ENCODE measurements at places on chromosomes 2 and 18.
A peak's percentile ranks its signal among the peaks of the same experiment; 100 is the strongest.

GRCh38 chr2:232239951-232240681 is 138.4 kb upstream of the ALPP start:
- DNase-seq = no peak

DNA sequence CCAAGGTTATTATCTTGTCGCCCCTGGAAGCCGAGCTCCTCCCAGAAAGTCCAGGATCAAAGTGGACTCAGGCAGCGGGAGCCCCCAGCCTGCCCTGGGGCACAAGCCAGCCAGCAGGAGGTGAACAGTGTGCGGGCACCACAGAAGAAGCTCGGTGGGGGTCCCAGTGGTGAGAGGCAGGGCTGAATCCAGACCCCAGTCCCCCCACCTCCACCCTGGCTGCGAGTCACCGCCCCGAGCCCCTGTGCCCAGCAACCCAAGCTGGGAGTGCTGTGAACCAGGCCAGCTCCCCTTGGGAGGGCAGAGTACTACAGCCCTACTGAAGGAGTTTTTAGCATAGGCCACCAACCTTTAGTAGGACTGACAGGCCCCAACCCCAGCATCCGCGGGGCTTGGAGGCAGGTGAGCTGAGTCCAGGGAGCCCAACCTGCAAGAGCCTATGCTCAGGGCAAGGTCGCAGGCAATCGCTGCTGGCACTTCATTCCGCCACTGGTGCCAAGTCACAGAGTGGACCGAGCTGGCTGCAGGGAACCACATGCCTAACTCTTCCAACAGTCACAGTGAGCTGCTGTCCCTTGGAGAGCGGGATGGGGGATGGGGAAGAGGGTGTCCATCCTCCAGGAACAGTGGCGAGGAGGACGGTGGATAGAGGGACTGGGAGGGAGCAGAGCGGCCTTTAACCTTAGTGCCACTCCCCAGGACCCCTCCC is 3.0 kb downstream of the PIEZO2 start:
- DNase-seq = no peak

DNA sequence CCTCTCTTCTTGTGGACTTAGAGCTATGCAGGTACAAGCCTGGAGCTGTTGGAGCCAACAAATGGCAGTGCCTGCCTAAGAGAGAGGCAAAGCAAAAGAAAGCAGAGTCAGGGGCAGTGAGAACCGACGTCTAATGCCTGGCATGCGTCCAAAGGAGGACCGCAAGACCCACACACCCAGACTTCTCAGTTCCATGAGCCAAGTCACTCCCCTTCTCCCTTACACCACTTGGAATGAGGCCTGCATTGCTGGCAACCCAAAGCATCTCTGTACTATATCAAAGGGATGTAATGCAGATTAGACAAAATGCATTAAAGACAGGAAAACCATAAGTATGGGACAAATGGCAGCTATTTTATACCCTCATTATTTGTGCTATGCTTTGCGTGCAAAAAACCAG is 49.9 kb upstream of the RNU4ATAC start:
- no peak for DNase-seq

DNA sequence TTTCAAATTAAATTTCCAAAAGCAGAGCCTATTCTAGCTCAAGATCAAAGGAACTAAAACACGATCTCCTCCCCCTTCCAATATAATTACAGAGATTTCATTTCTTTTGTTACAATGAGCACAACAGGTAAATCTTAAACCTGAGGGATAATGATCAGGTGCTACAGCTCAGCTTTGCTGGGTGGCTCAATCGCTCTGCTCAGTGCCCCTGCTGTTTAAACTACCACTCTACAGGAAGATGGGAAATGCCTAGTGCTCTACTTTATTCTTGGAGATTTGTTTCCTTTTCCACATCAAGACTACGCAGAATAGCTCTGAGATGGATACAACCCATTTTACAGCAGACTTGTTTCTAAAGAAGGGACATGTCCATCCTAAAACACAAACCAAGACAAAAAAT is 162.3 kb downstream of the TCF4 start:
- DNase-seq = no peak

- DNase-seq = peak; percentile 30
Observed at GRCh38 chr2:10407841-10408648, 40.1 kb downstream of the ODC1 start.

GRCh38 chr2:127637725-127638252 is 8.2 kb upstream of the GPR17 start:
- DNase-seq = peak; percentile 75

DNA sequence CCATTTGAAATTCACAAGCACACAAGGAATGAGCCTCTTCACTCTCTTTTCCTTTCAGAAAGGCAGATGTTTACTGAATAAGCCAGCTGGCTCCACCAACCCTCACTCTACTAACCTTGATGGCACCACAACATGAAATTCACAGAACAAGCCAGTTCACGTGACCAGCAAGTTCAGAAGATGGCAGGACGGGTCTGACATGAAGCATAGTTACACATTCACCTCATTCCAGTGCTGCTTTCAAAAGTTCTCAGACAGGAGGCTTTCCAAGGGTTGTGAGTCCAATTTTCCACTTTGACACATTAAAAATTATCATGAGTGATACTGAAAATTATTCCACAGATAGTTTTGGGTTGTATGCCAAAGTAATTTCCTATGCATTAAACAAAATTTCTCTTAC is 74.2 kb upstream of the MBOAT2 start:
- DNase-seq = no peak

DNA sequence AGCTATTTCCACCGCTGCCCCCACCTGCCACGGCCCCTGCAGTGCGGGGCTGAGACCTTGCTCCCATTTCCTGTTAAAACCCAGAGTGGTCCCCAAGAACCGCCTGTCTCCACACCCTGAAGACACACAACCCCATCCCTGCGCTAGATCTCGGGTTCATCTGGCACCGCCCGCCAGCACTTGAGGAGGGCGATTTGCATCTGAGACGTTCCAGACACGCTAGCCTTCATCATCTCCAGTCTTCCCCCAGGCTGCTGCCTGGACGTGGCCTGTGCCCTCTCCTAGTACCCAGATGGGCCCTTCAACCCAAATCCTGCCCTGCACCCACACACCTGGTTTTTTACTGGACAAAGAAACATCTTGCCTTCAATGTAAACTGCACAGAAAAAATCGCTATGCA is 49.8 kb downstream of the SLC66A2 start:
- DNase-seq = no peak

- DNase-seq = no peak
Observed at GRCh38 chr2:125456693-125457363, 1199.1 kb upstream of the GYPC start.

DNA sequence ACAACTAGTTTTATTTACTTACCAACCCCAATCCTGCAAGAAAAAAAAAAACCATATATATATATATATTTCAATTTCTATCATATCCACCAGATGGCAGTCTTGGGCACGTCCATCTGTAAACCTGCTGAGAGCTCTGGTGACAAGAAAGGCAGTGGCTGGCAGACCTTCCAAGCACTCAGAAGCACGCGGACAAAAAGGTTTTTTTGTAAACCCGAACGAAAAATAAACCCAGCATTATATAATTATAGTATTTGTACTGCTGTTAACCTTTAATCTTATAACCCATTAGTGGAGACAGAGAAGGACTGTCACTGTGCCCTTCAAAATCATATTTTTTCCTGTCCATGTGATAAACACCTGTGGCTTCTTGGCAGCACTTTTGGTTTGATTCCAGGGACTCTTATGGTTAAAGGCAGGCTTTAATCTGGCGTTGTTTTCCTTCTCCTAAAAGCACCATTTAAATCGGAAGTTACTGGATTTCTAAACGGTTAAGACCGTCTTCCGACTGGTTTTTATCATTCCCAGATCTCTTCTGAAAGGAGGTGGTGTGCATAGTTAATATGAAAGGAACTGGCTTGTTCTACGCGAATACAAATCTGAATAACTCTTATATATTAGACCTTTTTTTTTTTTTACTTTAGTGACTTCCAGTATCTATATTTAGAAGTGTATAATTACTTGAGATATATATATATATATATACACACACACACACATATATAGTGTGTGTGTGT is 31.0 kb upstream of the SLC3A1 start:
- DNase-seq = peak; percentile 68

GRCh38 chr2:201977651-201978050 is 56.0 kb upstream of the FZD7 start:
- DNase-seq = no peak

DNA sequence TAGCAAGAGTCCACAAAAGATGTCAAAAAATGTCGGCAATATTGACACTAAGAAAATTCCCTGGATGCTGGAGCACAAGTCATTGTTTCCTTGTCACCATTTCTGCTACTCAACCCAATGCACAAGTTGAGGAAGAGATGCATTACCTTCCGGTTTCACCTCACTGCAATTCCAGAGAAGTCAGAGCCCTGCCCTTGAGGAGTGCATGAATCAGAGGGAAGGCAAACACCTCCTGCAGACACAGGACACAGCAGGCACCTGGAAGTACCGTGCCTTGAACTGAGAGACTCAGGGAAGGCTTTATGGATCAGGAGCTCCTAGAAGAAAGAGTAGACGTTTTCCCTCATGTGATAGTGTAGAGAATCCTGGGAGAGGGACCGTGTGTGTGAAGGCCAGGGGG is 62.7 kb upstream of the ARL4C start:
- no peak for DNase-seq

GRCh38 chr2:16674154-16674553 is 8.5 kb upstream of the CYRIA start:
- DNase-seq = no peak

DNA sequence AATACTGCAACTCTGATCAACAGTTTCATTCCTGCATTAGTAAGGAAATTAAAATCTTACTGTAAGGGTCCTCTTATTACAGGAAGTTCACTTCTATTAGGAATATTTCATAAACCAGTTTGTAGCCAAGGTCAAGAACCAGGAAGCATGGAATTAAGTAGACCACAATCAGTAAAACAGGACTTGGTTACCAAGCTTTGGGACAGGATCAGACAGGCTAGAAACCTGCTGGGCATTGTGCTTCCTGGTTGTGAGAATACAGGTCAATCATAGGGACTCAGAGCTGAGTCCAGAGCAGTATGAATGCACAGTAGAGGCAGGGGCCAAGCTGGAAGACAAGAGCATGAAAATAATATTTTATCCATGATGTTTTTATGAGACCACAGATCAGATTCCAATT is 248.0 kb downstream of the IKZF2 start:
- DNase-seq = no peak

- DNase-seq = no peak
Observed at GRCh38 chr2:239608723-239609122, 207.9 kb upstream of the HDAC4 start.

DNA sequence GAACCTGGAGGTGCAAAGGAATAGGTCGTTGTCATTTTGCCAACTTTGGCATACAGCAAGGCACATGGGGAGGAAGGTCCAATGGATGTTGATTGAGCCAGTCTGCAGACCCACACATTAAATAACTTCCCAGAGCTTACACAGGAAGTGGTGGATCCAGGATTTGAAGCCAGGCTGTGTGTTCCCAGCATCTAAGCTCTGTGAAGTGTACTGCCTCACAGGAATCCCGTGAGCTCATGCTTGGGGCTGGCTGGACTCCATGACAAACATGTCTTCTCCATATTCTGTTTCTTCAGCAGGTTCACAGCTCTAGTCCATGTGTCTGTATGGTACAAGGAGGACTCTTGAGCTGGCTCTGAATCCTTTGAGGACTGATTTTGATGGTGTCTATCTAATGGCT is 63.9 kb downstream of the KLHL29 start:
- DNase-seq = no peak

DNA sequence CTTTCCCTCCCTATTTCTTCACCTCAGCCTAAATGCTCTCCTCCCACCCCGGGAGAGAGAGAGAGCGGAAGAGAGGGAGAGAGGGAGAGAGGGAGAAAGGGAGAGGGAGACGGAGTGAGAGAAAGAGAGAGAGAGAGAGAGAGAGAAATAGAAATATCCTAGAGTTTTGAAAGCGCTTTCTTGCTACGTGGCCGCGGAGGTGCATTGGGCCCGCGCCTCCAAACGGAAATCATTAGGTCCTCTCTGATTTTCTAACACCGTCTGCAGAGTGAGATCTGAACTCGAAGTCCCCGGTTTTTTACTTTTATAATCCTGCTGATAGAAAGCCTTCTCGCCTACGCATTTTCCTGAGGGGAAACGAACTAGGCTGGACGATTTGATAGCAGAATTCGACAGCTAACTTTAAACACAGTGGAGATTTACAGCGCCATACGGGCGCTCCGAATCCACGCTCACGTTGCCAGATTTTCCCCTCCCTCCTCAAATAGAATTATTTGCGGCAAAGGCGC is 903 bp upstream of the EVX2 start:
- no peak for DNase-seq

- DNase-seq = no peak
Observed at GRCh38 chr18:56319953-56320352, 318.4 kb downstream of the TXNL1 start.

DNA sequence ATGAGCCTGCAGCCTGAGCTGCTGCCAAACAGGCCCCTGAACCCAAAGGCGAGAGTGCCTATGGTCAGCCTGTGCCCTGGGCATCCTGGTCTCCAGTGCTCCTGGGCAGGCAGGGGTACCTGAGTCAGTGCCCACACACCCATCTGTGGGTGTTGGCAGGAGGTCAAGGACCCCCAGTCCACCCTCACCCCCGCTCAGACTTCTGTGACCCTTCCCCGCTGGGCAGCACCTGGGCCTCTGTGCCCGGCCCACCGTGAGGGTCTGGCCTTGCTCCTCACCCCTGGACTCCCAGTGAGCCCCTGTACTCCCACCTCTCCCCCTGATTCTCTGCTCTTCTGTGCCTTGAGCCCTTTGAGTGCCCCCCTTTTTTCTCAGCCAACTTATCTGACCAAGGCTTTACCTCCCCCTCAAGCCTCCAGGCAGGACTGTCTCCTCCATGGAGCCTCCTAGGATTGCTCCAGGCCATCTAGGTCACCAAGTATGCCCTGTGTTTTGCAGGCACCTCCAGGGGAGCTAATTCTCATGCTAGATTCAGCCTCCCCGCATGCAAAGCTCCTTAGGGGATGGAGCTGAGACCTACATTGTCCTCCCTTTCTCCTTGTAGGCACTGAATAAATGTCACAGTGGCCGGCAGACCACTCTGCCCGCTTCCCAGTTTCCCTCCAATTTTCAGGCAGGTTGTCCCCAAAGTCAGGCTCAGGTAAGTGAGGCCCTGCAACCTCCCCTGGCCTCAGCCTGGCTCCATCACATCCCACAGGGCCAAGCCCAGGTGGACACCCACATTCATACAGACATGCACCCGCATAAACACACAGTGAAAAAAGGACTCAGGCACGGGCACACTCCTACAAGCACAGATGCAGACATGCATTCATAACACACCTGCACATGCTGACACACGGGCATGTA is 21.9 kb upstream of the PTMA start:
- DNase-seq = no peak
